HT1080 (cell line): ENCODE measurements at places on chromosomes 4 and X. TPM values are rescaled to one million over a fixed set of nuclear protein-coding genes. Genes with fewer than 3 reads are reported as not detected.

- no peak for DNase-seq
Measured at GRCh38 chrX:97074400-97074799, 190.7 kb downstream of the RPA4 start.

DNA sequence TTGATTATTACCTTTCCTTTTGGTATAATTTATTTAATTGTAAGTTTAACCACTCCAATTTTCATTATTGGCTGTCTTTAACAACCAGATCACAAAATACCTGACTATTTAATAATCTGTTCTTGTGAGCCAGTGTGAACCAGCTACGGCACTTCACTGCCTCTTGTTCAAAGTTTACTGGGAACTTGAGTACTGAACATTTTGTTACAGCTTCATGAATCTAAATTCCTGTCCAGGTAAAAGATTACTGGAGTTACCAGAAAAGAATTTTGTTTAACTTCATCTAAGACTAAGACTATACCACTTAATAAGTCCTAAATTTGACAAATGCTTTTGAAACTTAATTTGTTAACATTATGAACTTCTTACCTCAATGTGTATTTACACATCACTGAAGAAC is 178.3 kb downstream of the FBXO8 start:
- DNase-seq: no peak

Gene CD40LG
- total RNA-seq: not detected in 2 replicates

- DNase-seq: no peak
Measured at GRCh38 chr4:88382621-88383020, 4.0 kb downstream of the HERC6 start.

Gene UGT2B17
- total RNA-seq: not detected in 2 replicates

Gene SLC16A2
- 7.7 and 9.2 TPM in 2 replicates for total RNA-seq

DNA sequence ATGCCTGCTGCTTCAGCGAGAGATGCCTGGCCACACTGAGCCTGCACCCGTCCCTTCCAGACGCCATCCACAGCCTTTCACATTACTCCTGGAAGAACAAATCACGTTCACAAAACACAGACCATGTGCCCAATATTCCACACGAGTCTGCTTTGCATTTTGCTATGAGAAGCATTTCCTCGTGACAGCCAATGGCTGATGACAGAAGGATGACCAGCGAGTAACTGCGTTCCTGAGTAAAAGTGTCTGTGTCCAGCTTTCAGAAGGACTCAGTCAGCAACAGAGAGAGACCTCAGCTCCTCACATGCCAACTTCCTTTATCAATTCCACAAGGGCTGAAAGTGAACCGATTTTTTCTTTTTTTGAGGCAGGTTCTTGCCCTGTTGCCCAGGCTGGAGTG is 19.5 kb downstream of the NAT8L start:
- DNase-seq: no peak

Gene NDNF
- 0.27 and 0.90 TPM in 2 replicates for total RNA-seq

Gene SPANXN3
- total RNA-seq: 1.1 and 2.4 TPM in 2 replicates

DNA sequence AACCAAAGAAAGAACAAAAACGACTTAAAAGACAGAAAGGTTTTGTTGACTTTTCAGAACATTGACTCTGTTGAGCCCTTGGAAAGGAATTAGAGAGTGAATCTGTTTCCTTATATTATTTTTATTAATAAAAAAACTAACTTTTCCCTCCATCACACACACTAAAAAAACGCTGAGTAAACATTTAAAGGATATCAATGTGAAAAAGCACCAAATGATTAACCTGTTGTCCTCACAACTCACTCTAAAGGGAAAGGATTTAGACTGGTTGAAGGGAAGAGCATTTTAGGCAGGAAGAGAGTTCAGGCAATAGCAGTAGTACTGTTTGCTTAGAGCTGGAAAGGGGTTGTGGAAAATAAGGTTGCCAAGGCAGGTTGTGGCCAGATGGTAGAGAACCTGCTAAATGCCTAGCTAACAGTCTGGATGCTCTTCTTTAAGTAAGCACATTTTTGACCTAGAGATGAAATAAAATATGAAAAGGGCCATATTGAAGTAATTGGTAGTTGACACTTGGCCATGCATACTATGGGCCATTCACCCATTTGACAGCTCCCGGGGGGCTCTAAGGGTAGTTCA is 98.0 kb upstream of the NDP start:
- DNase-seq: no peak

- DNase-seq: peak; percentile 61
Measured at GRCh38 chr4:127732623-127733328, 2.6 kb downstream of the SLC25A31 start.

GRCh38 chr4:126757219-126757618 is 875.5 kb upstream of the INTU start:
- peak; percentile 24 for DNase-seq

Gene VCX3A
- 0.27 and 0.72 TPM in 2 replicates for total RNA-seq

GRCh38 chr4:39892988-39893692 is 84.6 kb downstream of the PDS5A start:
- no peak for DNase-seq

Gene KCNIP4
- not detected in 2 replicates for total RNA-seq

- DNase-seq: no peak
Measured at GRCh38 chrX:9988762-9989161, 21.6 kb downstream of the CLDN34 start.

DNA sequence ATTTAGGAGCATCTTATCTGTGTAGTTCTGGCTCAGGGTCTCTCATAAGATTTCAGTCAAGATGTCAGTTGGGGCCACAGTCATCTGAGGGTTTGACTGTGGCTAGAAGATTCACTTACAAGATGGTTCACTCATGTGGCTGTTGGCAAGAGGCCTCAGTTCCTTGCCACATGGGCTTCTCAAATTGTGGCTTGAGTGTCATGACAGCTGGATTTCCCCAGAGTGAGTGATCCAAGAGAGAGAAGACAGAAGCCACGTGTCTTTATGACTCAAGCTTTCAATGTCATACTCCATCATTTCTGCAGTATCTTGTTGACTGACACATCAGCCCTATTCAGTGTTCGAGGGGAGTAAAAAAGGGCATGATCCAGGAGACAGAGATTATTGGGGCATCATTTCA is 131.3 kb upstream of the AP1S2 start:
- DNase-seq: peak; percentile 48

Gene ASMTL
- 10.0 and 12.3 TPM in 2 replicates for total RNA-seq

DNA sequence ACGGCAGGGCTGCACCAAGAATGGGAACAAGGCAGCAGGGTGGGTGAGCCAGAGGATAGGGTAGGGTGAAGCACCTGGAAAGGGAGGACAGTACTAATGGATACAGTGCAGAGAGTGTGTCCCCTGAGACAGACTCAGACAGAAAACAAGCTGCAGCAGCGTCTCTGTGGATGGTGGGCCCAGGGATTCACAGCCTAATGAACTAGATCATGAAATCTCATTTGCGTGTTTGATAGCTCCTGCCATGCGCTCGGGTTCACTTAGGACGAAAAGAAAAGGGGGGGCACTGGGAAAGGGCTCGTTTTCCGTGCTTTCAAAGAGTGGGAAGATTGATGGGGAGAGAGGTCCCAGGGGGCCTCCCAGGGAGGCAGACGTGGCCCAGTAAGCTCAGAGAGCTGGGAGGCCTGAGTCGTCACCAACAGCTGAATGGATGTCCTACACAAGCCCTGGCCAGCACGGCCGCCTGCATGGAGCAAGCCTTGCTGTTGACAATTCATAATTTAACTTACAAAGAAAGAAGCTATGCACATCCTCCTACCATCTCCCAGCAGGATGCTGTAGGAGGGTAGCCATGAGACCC is 446.9 kb downstream of the BCOR start:
- DNase-seq: no peak

DNA sequence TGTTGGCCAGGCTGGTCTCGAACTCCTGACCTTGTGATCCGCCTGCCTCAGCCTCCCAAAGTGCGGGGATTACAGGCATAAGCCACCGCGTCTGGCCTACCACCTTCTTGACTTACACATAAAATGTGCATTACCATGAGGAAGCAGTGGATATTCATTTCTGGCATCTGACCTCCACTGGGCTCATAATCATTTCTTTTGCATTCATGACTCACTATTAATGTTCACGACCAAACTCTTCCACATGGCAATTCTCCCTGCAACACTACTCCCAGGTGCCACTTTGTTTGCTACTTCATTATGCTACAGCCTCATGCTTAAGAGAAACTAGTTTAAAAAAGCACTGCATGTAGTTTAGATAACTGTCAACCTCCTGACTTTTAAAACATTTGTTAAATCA is 22.7 kb downstream of the RASGEF1B start:
- no peak for DNase-seq

GRCh38 chr4:86452924-86453531 is 93.2 kb upstream of the MAPK10 start:
- no peak for DNase-seq

Gene PRSS12
- total RNA-seq: 0.07 and 0.56 TPM in 2 replicates

DNA sequence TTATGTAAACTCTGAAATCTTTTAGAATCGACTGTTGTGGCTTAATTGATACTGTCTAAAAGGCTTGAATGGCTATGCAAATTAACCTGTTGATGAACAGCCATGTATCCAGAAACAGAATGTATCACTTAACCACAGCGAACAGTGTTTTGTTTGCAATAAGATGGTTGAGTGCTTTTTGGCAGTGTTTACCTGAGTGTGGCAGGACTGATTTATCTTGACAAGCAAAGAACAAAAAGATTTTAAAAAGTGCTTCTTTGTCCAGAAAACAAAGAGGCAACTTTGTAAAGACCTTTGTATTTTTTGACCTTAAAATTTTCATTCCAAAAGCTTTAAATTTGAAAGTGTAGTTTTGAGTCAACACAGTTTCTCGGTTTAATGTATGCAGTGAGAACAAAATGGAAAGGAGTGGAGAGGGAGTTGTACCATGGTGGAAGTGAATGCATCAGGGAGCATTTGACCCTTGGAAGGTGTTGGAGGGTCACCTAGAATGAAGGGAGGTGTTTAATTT is 18.0 kb downstream of the ARHGAP10 start:
- DNase-seq: no peak

DNA sequence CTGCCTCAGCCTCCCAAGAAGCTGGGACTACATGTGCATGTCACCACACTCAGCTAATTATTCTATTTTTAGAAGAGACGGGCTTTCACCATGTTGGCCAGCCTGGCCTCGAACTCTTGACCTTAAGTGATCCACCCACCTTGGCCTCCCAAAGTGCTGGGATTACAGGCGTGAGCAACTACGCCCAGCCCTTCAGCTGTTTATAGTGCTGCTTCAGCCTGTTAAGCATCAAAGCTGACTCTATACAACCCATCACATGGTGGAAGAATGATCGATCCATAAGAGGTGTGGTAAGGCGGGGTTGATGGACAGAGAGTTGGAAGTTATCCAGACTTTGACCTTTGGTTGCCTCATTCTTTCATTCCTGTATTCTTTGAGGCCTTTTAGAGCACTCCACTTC is 56.2 kb upstream of the RAPGEF2 start:
- no peak for DNase-seq

GRCh38 chr4:53541577-53542206 is 49.6 kb downstream of the LNX1 start:
- DNase-seq: peak; percentile 81

DNA sequence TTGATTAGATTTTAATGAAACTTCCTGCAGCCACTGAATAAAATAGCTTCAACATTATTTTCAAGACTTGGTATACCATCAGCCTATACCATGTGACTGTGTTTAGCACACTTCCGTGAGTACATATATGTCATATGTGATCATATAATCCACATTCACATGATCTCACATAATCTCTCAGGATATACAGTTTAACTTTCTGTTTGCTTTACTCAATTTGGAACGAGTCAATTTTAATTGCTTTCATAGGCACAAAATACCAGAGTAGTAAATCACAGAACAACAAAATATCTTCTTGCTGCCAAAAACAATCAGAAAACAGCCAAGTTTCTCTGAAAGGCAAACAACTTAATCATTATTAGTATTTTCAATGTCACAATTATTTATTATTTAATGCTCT is 731.1 kb upstream of the DIAPH2 start:
- DNase-seq: no peak

DNA sequence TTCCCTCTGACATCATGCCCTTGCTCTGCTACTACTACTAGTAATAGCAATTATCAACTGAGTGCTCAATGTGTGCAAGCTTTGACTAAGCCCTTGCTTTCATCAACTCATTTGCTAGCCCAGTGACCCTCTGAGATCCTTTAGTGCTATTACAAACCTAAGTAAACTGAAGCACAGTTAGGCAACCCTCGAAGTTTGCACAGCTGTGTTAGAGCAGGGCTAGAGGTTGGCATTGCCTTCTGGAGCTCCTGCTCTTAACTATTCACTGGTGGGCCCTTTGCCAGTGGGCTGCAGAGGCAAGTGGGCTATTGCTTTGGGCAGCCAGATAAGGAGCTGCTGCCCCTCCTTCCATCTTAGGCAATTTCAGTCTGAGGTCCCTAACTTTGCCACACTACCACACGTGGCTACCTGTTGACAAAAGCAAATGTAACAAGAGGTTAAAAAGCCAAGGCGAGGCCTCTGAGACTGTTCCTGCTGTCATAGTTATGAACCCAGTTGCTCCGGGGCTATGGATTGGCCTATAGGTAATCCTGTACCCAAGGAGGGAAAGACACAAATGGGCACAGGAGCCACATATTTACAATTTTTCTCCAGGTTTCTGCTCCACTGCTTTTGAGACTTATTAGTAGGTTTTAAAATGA is 41.5 kb upstream of the ANKRD50 start:
- DNase-seq: no peak

- no peak for DNase-seq
Measured at GRCh38 chr4:145324161-145324560, 143.8 kb upstream of the OTUD4 start.

Gene IL21
- not detected in 2 replicates for total RNA-seq

Gene AMBN
- not detected in 2 replicates for total RNA-seq
